ENCODE measurements at places on chromosomes 1 and 21.

GRCh38 chr1:100076744-100077143 lies 56.0 kb downstream of the SASS6 start:
- DNase-seq, result no peak

GRCh38 chr1:147336291-147336690 lies 93.8 kb downstream of the CHD1L start:
- no peak for DNase-seq

DNA sequence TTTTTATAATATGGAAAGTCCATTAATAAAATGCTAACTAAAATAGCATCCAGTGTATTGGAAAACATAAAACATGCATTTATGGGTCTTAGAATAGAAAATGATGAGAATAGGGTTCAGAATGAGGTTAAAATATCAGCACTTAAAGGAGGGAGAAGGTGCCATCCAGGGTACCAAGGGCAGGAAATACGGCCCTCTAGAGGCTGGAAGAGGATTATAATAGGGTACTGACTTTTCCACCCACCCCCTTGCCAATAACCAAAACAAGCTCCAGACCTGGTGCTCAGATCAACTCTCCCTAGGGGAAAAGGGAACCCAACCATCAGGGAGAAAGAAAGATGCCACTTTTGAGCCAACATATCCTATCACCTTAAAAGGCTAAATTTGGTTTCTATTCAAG lies 26.7 kb downstream of the ASTN1 start:
- DNase-seq, result no peak

DNA sequence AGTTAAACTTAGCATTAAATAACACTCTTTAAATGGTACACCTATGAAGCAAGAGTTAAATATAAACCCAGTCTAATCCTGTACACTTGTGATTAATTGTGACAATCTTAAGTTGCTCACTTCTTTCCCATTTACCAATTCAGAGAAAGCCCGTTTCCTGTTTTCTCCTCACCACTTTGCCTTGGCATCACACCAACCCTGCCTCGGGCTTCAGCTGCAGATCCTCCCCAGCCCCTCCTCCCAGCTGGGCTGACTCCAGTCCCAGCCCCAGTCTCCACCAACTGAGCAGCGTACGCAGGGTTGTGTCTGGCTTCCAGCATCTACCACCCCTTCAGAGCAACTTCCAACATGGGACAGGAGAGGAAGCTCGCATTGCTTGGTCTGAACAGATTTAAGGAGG lies 4.1 kb downstream of the PYCR2 start:
- peak; percentile 38 for DNase-seq

DNA sequence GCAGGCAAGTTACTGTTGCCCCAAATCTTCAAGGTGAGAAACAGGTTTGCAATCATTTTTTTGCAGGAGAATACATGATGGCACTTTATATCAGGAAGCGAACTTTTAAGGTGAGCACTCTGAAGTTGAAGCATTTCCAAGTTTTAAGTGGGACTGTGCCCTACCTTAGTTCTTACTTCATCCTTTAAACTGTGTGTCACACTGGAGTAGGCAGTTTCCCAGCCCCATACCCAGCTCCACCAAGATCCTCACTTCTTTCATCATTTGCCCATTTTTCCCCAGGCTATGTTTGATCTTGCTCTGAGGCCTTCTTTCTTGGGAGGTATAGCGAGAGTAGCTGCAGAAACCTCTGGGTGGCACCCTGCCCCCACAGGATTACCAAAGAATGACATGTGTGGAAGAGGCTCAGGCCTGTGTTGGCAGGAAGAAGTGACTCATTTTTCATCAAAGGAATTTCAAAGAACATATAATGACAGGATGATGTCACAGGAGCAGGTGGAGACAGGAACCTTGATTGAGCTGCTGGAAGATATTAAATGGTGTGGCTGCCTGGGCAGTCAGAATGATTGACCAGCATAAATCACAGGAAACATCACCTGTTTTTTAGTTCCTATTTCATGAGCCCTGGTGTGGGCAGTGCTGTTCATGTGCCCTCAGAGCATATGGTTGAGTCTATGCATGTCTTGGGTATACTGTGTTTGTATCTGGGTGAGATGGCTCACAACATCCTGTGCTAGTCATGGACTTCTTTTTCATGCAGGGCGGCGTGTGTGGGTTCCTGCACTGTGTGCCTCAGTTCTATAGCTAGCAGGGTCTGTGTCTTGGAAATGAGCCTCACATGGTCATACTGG lies 20.8 kb upstream of the MACF1 start:
- DNase-seq, result peak; percentile 73

DNA sequence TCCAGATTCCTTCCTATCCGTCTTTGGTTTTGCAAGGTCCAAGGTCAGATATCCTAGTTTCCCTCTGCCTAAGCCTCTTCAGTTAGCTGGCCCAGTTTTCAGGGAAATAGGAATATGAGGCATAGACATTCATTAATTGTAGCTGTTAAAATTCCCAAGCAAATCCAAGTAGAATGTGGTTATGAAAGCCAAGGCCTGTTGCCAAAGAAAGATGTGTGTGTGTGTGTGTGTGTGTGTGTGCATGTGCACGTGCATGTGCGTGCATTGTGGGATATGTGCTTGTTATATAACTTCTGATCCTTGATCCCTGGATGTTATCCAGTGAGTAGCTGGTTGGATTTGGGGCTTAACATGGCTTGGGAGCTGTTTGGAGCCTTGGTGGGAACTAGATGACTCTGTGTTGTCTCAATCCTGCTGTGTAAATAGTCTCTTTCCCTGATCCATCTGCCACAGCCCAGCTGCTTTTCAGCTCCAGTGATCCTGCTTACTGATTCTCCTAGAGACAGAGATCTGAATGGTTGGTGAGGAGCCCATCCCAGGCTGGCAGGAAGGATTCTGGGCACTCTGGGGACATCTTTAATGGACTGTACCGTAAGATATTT lies 70.6 kb upstream of the GCLM start:
- DNase-seq, result no peak
